Right atrium auricular region (tissue), 2 donors: ENCODE measurements at places on chromosomes 1 and 21.

GRCh38 chr1:5798151-5798730, 194.0 kb downstream of the NPHP4 start:
- DNase-seq: no peak

- no peak for DNase-seq
These were observed 8.3 kb upstream of the RNF19B start for GRCh38 chr1:32972814-32973428.

DNA sequence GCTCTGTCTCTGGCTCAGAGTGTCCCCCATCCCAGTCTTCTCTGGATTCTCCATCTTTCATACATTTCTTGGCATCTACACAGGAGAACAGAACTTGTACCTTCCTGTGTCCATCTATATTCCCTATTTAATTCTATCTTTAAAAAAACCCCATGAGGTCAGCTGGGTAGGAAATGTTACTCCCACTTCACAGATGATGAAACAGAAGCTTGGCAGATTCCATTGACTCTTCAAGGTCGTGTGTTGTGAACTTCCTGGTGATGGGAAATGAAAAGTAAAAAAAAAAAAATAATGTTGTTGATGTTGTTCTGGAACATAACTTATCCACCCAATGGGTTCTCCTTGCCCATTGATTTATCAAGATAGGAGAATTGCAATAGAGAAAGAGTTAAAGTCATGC, 8.9 kb downstream of the CHI3L2 start:
- DNase-seq: no peak

DNA sequence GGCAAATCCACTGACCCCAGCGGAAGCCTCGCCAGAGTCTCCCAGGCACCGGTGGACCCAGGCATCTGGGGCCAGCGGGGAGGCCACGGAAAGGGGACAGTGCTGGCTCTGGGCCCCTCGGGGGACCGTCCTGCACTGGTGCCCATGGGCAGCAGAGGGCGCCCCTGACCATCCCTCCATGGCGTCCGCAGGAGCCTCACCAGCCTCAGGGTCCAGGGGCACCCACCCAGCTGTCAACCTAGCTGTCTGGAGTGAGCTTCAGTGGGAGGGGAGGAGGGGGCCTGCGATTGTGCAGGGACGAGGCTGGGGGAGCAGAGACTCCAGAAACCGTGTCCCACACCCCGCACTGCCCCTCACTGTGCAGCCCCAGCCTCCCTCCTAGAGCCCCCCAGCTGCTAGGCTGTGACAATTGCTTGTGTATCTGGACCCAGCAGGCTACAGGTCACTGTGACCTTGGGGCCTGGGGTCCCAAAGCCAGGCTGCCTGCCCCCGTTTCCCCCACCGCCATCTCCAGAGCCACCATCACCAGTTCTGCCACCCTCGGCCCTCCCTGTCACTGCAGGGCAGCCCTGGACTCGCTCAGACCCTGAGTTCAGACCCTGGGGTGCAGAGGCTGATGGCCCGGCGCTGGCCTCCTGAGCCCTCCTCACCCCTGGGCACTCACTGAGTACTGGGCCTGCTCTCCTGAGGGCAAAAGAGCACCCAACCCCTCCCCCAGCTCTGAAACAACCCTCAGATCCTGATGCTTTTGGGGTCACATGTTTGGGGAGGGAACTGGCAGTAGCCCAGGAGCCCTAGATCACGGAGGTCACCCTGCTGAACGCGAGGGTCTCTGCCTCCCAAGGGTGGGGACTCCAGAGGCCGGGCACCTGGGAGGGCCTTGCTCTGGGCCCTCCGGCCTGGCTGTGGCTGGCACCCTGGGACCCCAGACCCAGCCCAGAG, 10.6 kb upstream of the COL6A1 start:
- DNase-seq: no peak

DNA sequence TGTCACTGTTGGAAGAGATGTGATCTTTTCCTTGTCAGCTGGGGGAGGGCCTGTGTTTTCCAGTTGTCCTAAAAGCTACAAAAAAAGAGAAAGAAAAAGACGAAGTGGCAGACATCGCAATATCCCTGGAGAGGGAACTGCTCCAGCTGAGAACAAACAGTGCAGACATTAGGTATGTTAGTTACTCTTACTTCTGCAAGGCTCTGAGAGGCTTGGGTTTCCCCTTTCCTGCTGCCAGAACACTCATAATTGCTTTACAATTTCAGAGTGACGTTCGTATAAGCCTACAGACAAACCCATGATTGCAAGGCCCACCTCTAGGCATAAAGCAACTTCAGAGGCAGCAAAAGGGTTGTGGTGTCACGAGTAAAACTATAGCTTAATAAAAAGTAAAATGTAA, 31.1 kb downstream of the CD160 start:
- DNase-seq: no peak

- no peak for DNase-seq
These were observed 574 bp downstream of the ITPKB start for GRCh38 chr1:226738421-226738994.

GRCh38 chr21:15121655-15122120, 56.9 kb upstream of the NRIP1 start:
- DNase-seq: no peak

- no peak for DNase-seq
These were observed at the start of gene DDAH1 for GRCh38 chr1:85465099-85465785. Gene DDAH1 (minus strand): TSS chr1:85465159. CDS start chr1:85465045, 114 bp downstream.

DNA sequence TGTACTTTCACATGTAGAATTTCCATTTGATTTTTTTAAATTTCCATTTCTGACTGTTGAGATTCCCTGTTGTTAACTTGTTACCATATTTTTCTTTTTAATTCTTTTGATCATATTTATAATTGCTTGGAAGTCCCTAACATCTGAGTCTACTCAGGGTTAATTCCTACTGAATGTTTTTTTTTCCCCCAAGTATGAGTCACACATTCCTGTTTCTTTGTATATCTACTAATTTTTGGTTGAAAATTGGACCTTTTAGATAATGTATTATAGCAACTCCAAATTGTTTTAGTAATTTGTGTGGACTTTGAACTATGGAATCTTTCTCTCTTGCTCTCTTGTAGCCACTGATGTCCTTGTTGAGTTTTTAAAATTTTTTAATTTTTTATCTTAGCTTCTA, 54.6 kb downstream of the STXBP3 start:
- no peak for DNase-seq

- no peak for DNase-seq
These were observed 144.7 kb downstream of the MRPL39 start for GRCh38 chr21:25462517-25462971.

- no peak for DNase-seq
These were observed 160.7 kb upstream of the C1orf21 start for GRCh38 chr1:184226100-184226487.

GRCh38 chr21:17476006-17476405, 36.8 kb upstream of the CXADR start:
- no peak for DNase-seq

GRCh38 chr1:207081088-207081487, 7.6 kb upstream of the C4BPB start:
- no peak for DNase-seq

- DNase-seq: no peak
These were observed 17.9 kb downstream of the SFT2D2 start for GRCh38 chr1:168243636-168244212.

DNA sequence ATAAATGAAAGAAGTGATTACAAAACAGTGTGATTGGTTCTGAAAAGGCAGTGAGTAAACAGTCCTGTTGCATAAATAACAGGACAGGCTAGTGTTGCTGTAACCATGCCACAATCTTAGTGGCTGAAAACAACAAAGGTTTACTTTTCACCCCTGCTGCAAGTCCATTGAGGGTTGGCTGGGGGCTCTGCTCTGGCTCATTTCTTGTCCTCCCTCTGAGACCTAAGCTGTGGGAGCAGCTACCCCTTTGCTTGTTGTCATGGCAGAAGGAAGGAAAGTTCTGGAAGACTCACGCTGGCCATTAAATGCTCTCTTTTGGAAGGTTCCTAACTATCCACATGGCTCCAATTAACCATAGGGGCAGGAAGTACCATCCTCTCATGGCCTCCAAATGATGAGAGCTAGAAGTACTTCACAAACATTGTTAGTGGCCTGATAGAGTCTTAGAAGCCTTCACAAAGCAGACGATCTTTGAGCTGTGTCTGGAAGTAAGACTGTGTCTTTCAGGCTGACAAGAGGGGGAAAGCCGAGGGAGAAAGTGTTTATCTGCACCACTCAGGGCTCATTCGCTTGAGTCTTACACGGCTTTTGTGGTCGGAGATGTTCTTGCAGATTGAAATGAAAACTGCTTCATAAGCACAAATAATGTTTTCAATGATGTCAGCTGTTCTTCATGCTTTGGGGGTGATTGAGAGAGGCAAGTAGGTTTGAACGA, 11.9 kb downstream of the RCSD1 start:
- DNase-seq: no peak

GRCh38 chr1:14617791-14618190, 19.3 kb downstream of the KAZN start:
- no peak for DNase-seq

GRCh38 chr1:229142471-229142870, 128.4 kb upstream of the RAB4A start:
- no peak for DNase-seq

DNA sequence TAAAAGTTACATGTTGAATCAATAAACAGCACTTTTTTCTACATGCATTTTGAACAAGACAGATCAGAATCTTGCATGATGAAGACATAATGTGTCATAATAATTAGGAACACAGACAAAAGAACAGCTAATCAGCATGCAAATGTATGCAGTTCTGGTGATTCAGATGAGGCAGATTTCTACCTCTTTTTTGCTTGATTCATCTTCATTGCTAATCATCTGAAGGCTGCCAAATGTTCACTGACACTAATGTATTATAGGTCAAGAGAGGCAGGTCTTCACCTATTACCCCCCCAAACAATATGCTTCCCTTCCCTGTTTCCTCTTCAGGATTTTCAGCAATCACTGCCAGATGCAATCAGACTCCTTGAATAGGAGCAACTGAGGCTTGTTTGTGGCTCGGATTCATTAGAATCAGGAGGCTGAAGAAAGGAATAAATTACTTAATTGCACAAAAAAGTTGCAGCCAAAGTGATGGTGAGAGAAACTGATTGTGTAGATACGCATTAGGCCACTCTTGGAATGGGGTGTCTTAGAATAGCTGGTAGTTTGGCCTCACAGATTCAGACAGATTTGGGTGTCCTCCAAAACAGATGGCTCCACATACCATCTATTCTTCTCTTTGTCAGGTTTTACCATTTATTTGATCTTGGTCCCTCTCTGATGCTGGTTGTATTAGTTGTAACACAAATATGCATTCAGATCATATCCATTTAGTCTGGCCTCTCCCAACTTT, 275.4 kb downstream of the RPS6KC1 start:
- no peak for DNase-seq

- DNase-seq: no peak
These were observed 23.5 kb downstream of the SMYD3 start for GRCh38 chr1:246483569-246483933.

GRCh38 chr1:34342334-34342733, 165.6 kb downstream of the C1orf94 start:
- no peak for DNase-seq

- DNase-seq: no peak
These were observed 162.7 kb upstream of the RUNX1 start for GRCh38 chr21:35211782-35212181.

- no peak for DNase-seq
These were observed 68.6 kb downstream of the ZC3H11B start for GRCh38 chr1:219544163-219544846.

GRCh38 chr1:111236806-111237205, 9.3 kb downstream of the CHI3L2 start:
- no peak for DNase-seq

GRCh38 chr1:179591592-179592580, at the start of gene TDRD5:
Gene TDRD5 (plus strand): TSS chr1:179591832. CDS start chr1:179592616, 784 bp downstream.
- DNase-seq: no peak

DNA sequence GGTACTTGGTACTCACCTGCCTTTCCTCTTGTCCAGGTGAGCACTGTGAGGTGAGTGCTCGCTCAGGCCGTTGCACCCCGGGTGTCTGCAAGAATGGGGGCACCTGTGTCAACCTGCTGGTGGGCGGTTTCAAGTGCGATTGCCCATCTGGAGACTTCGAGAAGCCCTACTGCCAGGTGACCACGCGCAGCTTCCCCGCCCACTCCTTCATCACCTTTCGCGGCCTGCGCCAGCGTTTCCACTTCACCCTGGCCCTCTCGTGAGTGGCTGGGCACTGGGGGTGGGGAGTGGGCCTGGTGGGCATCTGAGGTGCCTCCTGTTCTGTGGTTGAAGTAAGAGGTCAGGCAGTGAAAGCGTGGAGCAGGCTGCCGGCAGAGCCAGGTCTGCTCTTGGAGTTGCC, 11.7 kb downstream of the CELSR2 start:
- DNase-seq: no peak

DNA sequence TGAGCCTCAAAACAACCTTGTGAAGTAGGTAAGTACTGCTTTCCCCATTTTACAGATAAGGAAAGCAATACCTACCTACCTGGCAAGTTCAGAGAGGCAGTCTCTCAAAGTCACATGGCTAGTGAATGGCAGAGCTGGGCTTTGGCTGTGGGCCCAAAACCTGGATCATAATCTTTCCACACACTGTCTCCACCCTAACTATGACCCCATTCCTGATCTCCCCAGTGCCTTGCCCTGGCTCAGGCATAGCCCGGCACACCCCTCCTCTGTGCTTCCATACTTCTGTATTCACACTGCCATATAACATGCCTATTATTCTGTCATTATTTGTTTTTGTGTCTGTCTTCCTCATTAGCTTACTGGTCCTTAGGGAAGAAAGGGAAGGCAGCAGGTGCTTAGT, 15.9 kb downstream of the GNG12 start:
- DNase-seq: no peak

DNA sequence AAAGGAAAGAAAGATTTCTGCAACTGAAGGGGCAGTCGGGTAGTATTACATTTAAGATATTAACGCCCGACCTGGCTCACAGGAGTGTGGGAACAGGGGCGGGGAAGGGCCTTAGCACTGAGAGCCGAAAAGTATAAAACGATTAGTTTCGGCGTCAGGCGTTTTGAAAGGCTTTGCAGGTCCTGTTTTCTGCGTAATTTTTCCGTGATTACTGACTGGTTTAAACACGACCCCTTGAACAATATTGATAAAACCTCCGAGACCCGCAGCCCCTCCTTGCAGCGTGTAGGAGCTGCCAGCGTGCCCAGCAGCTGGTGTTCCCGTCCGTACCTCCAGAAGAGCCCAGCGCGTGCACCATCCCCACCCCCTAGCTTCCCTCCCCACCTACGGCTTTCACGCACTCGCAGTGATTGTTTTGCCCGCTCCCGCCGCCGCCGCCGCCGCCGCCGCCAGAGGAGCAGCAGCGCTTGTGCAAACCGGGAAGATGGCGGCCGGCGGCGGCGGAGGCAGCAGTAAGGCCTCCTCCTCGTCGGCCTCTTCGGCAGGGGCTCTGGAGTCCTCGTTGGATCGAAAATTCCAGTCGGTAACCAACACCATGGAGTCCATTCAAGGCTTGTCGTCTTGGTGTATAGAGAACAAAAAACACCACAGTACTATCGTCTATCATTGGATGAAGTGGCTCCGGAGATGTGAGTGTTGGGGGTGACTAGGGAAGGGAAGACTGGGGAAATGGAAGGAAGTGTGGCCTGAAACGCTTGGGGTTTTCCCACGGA, 470 bp downstream of the RPRD2 start:
- peak; percentile 82 for DNase-seq

- DNase-seq: peak; percentile 30
These were observed 11.4 kb downstream of the SLC5A9 start for GRCh38 chr1:48233666-48234485.

- no peak for DNase-seq
These were observed 166.8 kb upstream of the ARHGEF16 start for GRCh38 chr1:3287656-3288160.

GRCh38 chr1:195604287-195604686, 1004.0 kb downstream of the KCNT2 start:
- DNase-seq: no peak
